ENCODE measurements at places on chromosomes 5 and 9.
A peak's percentile ranks its signal among the peaks of the same experiment; 100 is the strongest.

DNA sequence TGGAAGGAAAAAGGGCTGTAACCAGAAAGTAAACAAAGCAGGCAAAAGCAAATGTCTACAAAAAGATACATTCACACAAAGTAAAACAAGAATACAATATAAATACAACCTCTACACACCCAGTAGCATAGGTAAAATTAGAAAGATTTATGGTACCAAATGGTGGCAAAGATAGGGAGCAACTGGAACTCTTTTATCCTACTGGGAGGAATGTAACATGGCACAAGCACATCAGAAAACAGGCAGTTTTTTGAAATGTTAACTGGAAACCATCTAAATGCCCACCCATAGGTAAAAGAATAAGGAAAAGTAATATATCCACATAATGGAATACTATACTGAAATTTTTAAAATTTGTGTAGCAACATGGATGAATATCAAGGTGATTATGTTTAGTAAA, 8.7 kb upstream of the ARL14EPL start:
- DNase-seq = no peak

DNA sequence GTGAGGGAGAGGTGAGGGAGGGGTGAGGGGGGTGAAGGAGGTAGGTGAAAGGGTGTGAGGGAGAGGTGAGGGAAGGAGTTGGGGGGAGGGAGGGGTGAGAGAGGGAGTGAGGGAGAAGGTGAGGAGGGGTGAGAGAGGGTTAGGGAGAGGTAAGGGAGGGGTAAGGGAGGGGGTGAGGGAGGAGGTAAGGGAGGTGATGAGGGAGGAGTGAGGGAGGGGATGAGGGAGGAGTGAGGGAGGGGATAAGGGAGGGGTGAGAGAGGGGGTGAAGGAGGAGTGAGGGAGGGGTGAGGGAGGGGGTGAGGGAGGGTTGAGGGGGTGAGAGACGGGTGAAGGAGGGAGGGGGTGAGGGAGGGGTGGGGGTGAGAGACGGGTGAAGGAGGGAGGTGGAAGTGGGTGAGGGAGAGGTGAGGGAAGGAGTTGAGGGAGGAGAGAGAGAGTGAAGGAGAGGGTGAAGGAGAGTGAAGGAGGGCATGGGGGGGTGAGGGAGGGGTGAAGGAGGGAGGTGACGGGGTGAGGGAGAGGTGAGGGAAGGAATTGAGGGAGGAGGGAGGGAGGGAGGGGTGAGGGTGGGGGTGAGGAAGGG, 18.5 kb downstream of the NINJ1 start:
- peak; percentile 48 for DNase-seq

GRCh38 chr9:136024696-136025316, 63.6 kb upstream of the UBAC1 start:
- no peak for DNase-seq

DNA sequence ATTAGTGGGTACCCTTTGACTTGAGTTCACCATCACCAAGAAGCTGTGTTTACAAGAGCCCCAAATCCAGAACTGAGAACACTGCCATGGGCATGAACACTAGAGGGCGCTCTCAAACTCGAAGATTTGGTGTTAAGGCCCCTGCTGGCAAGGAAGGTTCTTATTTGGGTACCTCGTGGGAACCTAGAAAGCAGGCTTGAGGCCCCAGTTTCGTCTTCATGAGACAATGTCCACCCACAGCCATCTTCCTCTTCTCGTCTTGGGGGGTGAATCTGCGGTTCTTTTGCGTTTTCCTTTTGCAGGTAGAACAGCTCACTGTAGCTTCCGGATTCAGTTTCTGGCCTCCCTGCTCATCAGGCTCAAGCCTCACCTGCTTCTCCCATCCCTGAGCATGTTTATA, 184.0 kb downstream of the SEMA5A start:
- no peak for DNase-seq

GRCh38 chr5:1827886-1828397, 26.7 kb downstream of the NDUFS6 start:
- DNase-seq = no peak

DNA sequence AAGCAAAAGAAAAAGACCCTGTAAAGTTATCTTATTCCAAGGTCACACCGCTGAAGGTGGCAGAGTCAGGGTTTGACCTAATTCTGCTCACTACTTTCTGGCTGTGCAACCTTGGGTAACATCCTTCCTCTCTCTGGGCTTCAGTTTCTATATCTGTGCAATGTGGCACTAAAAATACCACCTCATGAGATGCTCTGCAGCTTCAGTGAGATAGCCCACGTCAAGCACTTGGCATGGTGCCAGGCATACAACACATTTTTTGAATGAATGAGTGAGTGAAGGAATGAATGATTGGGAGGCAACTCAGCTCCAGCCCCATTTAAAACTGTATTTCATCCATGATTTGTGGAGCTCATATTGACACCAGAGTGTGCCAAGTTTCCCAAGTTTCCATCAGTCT, 62.3 kb downstream of the FOXI1 start:
- no peak for DNase-seq

DNA sequence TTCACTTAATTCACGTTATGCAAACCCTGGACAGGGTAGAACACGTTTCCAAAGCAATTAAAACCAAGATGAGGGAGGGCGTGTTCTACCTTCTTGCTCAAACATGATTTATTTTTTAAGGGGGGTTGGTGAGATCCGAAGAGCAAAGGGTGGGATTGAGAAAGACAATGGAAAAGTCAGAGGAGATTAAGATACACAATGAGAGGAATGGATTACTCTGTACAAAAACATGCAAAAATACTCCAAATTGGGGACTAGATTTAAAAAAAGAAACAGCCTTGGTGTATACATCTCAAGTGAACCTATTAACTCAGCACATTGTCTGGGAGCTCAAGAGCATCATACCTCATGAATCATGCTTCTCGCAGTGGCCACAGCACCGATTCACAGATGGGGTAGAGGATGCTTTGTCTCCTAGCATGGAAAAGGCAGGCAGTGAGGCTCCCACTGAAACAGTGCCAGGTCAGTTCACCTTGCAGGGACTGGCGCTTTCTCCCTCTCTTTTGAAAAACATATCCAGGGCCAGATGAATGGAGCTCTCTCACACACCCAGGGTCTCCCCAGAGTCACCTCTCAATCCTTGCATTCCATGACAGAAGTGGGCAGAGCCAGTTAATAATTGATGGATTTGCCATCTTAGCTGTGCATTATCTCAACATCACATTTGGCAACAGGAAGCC, 459.7 kb downstream of the BNC2 start:
- no peak for DNase-seq

DNA sequence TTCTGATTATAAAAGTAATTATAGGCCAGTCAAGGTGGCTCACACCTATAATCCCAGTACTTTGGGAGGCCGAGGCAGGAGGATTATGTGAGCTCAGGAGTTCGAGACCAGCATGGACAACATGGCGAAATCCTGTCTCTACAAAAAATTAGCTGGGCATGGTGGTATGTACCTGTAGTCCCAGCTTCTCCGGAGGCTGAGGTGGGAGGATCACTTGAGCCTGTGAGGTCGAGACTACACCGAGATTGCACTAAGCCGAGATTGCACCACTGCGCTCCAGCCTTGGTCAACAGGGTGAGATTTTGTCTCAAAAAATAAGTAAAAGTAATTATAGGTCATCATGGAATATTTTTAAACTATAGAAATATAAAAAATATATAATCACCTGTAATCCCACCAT, 18.1 kb downstream of the IRF1 start:
- DNase-seq = no peak

GRCh38 chr9:120895951-120896350, 19.0 kb upstream of the PHF19 start:
- no peak for DNase-seq

DNA sequence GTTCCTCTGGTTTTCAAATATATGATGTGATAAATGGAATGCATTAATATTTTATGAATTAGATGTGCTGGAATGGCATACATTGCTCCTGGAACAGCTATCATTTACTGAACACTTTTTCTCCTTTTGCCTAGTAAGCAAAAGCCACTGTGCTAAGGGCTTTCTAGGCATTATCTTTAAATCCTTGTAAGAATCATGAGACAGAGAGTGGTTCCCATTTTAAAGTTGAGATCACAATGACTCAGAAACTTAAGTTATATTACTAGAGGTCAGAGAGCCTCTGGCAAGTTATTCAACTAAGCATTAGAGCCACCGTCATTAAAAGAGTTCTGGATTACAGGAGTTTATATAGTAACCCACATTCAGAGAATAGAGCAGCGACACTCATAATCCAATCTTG, 26.7 kb upstream of the FSD1L start:
- DNase-seq = no peak

DNA sequence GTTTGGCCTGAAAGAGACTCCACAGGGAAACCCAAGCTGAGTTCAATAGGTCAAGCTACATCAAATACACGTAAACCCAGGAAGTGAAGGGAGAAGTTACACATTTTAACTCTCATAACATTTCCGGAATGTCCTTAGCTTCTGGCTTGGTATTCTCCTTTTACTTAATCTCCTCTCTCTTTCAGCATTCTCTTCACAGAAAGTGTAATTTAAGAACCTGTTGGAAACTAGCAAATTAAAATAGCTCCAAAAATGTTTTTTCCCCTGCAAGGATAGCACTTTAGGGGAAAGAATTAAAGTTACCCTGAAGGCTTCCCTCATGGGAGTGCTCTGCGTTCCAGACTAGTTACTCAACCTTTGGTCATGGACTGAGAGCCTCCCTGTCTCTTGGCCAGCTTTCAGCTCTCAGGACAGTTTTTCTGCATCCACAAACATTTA, 292.7 kb upstream of the TARS1 start:
- DNase-seq = no peak

DNA sequence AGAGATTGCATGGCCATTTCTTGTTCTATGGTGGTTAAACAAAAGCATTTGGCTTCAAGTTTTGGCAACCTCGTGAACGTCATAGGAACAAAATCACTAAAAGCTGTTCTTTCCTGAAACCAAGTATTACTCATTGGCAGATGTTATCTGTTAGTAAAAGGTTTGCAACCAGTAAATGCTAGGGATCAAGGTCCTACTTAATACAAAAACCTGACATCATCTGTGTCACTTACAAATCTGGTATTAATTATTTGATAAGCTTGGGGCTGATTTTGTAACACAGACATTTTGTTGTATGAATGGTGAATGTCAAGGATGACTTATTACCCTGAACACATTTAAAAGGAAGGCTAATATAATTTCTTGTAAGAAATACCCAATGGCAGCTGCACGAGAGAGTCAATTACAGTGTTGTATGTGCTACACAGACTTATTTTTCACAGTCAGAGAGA, 486.4 kb upstream of the ZNF608 start:
- DNase-seq = no peak

GRCh38 chr5:81397176-81397575, 3.2 kb upstream of the ACOT12 start:
- no peak for DNase-seq

- no peak for DNase-seq
These were observed 35.3 kb upstream of the HK3 start for GRCh38 chr5:176934309-176934930.

GRCh38 chr5:127934791-127935256, 148.7 kb upstream of the SLC12A2 start:
- DNase-seq = no peak

GRCh38 chr5:141845371-141845851, 32.8 kb downstream of the PCDH1 start:
- no peak for DNase-seq

GRCh38 chr5:88659529-88660263, 223.3 kb downstream of the MEF2C start:
- DNase-seq = no peak
